DMS53 (cell line): ENCODE measurements at places on chromosomes 3 and 15.

- DNase-seq: no peak
These were observed 1157.2 kb downstream of the ROBO1 start for GRCh38 chr3:78610462-78611125.

DNA sequence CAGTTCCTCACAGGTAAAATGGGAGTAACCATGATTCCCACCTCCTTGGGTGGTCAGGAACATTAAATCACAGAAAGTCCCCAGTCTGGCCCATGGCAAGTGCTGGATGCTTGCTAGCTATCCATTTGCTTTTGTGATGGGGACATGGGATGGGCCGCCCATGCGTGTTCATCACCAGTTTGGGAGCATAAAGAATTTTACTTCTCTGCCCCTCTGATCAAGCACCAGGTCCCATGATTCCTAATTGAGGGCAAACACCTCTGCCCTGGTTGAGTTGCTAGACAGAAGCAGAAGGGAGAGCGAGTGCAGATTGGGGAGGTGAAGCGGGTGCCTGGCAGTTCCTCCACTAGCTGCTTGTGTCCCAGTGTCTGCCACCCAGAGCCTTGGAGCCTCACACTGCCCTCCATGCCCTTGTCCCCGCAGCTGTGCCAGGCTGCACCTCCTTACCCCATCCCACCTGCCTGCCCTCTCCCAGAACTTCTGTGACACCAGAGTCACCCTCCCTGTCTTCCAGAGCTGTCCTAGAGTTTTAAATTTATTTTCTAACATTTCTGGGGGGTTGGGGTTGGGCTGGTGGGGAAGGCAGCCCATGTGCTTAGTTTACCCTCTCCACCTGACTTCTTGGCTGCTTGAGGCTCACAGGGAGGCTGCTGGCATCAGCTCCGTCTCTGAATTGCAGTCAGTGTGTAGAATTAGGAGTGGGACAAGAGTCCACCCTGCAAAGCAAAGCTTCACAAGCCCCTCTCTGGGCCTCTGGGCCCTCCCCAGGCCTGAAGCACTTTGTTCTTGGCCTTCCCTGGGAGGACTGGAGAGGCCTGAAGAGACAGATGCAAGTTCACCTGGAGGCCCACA is 18.4 kb downstream of the CFAP100 start:
- DNase-seq: no peak

GRCh38 chr3:165544432-165544831 is 292.8 kb downstream of the BCHE start:
- peak; percentile 9 for DNase-seq

DNA sequence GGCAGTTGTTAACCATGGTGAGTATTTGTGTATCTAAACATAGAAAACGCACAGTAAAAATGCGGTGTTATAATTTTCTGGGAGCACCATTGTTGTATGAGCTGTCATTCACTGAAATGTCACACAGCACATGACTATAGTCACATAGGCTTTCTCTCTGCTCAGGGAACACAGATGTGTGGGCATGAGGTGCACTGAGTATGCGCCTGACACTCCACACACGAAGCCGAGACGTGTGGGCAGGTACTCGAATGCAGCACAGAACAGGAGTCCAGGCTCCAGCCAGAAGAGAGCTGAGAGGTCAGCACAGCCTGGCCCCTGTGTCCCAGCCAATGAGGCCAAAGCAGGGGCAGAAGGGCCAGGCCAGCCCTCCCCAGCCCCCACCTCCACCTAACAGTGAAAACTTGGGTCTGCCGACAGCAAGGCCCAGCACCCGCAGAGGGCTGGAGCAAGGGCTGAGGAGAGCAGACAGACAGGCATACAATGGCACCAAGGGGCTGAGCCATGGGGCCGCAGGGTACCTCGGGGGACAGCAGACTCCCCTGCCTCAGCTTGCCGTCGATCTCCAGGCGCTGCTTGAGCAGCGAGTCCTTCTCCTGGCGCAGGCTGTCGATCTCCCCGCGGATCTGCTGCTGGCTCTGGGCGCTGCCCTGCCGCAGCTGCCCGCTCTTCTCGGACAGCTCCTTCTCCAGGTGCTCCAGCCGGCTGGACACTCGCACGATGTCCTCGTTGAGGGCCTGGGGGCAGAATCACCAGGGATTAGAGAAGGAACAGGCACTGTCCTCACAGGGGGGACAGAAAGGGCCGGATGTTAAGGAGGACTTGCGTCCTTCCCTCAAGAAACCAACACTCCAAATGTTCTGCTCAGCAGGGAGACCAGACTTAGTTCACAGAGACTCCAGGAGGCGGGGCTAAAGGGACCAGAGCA is 24.0 kb downstream of the KIF7 start:
- DNase-seq: no peak

- peak; percentile 39 for DNase-seq
These were observed 17.9 kb downstream of the STT3B start for GRCh38 chr3:31550452-31551251.

DNA sequence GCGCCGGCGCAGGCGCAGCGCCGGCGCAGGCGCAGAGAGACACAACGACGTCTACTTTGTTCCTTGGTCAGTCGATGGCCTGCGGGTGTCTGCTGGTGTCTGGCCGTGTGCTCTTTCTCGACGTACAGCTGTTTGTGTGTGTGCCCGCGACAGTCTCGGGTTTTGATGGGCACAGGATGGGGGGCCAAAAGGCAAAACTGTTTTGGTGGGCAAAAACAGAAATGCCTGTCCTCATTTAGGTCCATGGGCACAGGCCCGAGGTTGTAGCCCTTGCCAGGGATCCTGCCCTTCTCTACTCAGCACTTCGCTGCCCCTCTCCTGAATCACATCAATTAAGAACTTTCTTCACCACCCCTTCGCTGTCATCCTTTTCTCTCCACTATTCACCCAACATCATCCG is 184.8 kb upstream of the CHL1 start:
- no peak for DNase-seq

DNA sequence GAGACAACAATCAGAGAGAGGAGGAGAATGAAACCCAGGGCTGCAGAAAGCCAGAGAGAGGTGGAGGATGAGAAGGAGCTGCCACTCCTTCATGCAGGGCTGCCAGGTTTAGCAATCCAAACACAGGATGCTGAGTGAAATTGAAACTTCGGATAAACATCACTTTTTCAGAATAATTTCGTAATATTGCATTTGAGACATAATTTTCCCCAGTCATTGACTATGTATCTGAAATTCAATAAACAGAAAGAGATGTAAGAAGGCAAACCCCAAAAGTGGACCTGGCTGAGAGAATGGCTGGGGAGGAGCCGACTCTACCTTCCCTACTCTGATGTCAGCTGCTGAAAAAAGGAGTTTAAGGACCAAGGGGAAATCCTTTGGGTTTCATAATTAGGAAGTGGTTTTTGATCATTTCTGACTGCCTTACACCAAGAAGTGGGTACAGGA is 33.8 kb downstream of the SLC9A9 start:
- DNase-seq: no peak

- DNase-seq: peak; percentile 85
These were observed 82.6 kb downstream of the PDZRN3 start for GRCh38 chr3:73542136-73542535.
